ENCODE measurements at places on chromosomes 7 and 10.

- no peak for DNase-seq
Measured at GRCh38 chr7:119900996-119901672, 371.8 kb upstream of the KCND2 start.

- DNase-seq: no peak
Measured at GRCh38 chr7:28613262-28613661, 200.9 kb downstream of the CREB5 start.

GRCh38 chr10:80407812-80408241 is 524 bp upstream of the PRXL2A start:
- no peak for DNase-seq

DNA sequence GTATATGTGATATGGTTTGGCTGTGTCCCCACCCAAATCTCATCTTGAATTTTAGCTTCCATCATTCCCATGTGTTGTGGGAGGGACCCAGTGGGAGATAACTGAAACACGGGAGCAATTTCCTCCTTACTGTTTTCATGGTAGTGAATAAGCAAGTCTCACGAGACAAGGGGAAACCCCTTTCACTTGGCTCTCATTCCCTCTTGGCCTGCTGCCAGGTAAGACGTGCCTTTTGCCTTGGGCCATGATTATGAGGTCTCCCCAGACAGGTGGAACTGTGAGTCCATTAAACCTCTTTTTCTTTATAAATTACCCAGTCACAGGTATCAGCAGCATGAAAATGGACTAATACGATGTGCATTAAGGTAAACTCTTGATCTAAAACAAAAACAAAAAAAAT is 357.1 kb upstream of the AOAH start:
- no peak for DNase-seq

- no peak for DNase-seq
Measured at GRCh38 chr10:28179743-28180099, 123.1 kb downstream of the MPP7 start.

- DNase-seq: no peak
Measured at GRCh38 chr7:74525881-74526280, 72.2 kb downstream of the GTF2IRD1 start.

GRCh38 chr10:60428387-60428737 is 38.7 kb upstream of the ANK3 start:
- DNase-seq: no peak

- no peak for DNase-seq
Measured at GRCh38 chr10:387909-388660, 252.8 kb downstream of the ZMYND11 start.

GRCh38 chr7:1663223-1663622 is 6.9 kb upstream of the ELFN1 start:
- DNase-seq: peak; percentile 4

- DNase-seq: no peak
Measured at GRCh38 chr10:71238626-71239025, 26.3 kb downstream of the UNC5B start.

DNA sequence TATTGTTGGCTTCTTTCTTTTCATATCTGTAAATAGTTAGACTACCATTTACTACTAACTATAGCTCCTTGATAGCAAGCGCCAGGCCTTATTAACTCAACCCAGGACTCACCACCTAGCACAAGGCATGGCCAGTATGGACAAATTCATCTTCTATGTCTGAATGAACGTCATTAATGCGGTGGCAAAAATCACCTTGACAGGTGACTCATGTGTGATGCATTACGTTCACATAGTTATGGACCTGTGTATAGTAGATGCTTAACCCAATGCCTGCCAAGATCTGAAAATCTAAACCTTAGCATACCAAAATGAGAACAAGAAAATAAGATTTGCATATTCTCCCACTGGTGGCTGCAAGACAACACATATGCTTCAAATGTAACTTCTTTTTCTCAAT is 300.8 kb downstream of the PARD3 start:
- DNase-seq: no peak

GRCh38 chr7:140053812-140054539 is 8.8 kb downstream of the PARP12 start:
- DNase-seq: no peak

GRCh38 chr10:88705958-88706357 is at the start of gene LIPK:
Gene LIPK, plus strand, starts transcription at chr10:88706249. Its CDS starts 18,295 bp downstream, at chr10:88724544.
- DNase-seq: no peak

- DNase-seq: no peak
Measured at GRCh38 chr7:21965291-21965690, 19.6 kb upstream of the CDCA7L start.

- DNase-seq: no peak
Measured at GRCh38 chr7:40622941-40623501, 488.2 kb downstream of the SUGCT start.

GRCh38 chr10:124451276-124451675 is 1.4 kb upstream of the NKX1-2 start:
- no peak for DNase-seq
